ENCODE measurements at places on chromosomes 5 and 9.

- peak; percentile 70 for DNase-seq
Observed at GRCh38 chr5:124395287-124395686, 351.2 kb downstream of the ZNF608 start.

- DNase-seq = no peak
Observed at GRCh38 chr5:22480305-22480704, 372.8 kb downstream of the CDH12 start.

- no peak for DNase-seq
Observed at GRCh38 chr9:99748676-99749075, 73.0 kb upstream of the NR4A3 start.

DNA sequence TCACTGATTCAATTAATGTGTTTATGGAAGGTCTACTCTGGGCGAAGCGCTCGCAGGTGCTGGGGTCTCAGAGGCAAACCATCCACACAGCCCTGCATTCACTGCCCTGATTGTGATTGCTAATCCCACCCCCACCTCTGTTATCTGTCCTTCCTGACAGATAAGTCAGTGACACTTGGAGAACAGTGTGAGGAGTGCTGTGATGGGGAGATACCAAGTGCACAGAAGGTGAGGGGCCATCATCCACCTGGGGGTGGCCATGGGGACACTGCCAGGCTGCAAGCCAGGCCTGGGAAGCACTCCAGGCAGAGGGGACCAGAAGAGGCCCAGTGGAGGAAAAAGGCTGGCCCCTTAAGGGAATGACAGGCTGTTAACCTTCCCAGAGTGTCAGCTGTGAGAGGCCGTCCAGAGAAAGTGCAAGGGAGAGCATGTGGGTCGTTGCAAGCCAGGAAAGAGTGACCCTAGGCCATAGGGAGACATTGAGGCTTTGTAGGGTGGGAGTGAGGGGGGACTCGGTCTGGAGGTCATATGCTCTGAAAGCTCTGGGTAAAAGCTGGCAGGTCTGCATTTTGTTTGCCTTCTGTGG lies 18.0 kb downstream of the IL9 start:
- no peak for DNase-seq

DNA sequence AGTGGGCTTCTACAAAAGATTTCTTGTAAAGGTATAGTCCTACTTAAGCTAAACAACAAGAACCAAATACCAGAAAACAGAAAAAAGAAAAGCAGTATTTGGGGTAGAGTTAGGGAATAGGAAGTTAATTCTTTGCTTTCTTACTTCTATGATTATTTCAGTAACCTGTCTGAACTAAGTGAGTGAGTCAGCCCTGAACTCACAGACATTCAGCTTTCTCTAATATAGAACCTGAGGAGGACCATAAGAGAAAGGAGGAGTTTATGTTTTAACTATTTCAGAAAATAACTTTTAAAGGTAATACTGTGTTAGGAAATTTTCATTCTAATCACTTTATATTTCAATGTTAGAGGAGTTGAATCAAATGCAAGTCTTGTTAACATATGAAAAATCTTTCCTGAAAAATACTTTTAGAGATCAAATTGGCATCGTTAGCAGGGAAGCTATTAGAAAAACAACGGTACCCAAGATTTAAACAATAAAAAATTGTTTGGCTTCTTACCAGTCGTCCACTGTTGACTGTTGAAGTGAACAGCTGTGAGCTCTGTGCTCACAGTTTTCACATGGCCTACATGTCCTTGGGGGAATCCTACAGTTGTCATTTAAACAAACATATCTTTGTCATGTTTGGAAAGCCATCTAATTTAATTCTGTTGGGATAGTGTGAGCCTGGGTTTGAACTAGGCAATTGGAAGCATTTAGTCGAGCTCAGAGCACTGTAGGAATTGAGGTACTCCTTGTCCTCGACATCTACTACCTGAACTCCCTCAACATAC lies 19.9 kb upstream of the ZFAND5 start:
- DNase-seq = no peak

DNA sequence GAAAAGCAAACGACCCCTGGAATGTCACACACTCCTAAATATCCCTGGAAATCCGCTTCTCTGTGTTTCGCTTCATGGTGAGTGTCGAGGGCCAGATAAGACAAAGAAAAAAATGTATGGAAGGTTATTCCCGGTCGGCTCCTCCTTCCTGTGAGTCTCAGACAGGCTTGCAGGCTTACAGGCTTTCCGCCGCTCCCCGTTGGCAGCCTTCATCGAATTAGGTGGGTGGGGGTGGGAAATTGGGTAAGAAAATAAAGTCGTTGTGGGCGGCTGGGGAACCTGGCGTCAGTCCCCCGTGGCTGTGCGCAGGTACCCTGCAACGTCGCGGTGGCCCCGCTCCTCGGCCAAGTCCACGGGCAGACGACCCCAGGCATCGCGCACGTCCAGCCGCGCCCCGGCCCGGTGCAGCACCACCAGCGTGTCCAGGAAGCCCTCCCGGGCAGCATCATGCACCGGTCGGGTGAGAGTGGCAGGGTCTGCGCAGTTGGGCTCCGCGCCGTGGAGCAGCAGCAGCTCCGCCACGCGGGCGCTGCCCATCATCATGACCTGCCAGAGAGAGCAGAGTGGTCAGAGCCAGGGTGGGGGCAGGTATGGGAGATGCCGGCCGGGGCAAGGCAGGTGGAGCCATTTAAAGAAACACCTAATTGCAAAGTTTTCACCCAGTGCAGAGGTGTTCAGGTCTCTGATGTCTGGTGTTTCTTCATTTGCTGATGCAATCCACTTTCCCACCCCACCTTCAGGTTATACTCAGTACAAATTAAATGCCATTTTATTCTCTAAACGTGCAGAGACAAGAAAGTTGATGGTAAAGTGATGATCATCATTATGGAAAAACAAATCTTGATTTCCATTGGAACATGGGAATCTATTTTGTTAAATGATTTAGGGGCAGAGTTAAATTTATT lies 3.2 kb downstream of the CDKN2B start:
- DNase-seq = no peak

- DNase-seq = no peak
Observed at GRCh38 chr5:111779922-111780292, 22.9 kb upstream of the NREP start.

DNA sequence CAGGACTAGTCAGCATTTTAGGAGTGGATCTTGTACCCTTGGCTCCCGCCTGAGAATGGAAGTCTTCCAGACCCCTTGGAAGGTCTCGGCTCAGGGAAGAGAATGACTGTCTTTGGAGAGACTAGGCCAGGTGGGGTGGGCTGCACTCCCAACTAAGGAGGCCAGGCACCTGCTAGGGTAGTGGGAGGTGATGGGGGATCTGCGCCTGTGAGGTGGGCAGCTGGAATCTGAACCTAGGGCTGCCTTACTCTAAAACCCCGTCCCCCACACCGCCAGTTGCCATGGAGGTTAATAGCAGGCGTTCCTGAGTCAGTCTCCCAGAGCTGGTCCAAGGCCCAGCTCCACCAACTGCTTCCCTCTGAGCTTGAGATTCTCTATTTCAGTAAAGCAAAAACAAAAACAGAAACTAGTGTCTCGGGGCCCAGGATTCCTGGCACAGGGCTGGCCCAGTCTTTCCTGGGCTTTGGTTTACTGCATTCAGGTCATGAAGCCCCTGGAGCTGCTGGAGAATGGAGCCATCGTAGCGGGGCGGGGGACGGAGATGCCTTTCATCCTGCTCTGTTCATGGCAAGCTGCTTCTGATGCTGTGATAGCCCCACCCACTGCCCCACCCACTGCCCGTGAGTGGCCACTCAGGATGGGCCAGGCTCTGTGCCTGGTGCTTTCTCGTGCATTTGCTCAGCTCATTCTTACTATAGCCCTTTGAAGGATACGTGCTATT lies 57.5 kb downstream of the DAB2IP start:
- no peak for DNase-seq

DNA sequence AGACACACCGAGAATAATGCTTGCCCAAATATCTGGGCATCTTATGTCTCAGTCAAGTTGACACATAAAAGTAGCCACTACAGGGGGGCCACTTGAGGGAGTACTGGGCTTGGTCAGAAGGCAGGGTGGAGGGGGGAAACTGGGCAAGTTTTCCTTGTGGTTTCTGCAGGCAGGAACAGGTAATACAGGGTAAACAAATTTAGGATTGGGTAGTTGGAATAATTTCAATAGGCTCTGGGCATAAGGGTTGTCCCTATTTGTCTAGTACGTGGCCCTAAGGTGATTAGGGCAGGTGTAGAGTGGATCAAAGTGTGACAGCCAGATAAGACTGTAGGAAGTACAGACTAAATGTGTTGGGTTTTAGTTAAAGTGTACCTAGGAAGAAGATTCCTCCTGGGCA lies 353.1 kb downstream of the TLE4 start:
- no peak for DNase-seq

Measured in ecto neural progenitor cell (in vitro differentiated cells).